ENCODE measurements at places on chromosomes 7 and 10.

- no peak for DNase-seq
Observed at GRCh38 chr10:19169041-19169440, 120.4 kb downstream of the MALRD1 start.

- DNase-seq: no peak
Observed at GRCh38 chr10:29948881-29949355, 110.5 kb downstream of the JCAD start.

DNA sequence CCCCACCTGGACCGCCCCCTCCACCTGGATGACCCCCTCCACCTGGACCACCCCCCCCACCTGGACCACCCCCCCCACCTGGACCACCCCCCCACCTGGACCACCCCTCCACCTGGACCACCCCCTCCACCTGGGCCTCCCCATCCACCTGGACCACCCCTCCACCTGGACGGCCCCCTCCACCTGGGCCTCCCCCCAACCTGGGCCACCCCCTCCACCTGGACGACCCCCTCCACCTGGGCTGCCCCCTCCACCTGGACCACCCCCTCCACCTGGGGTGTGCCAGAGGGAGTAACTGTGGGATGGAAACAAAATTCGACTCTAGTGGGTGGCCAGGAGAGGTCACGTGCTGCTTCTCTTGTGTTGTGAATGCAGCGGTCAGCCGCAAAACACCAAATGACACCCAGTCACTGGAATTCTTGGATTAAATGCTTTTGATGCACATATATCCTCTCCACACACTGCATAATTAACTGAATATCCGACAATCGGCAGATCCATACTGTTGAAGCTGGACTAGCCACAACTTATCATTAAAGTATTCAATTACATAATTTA is 316.7 kb downstream of the PTPRN2 start:
- DNase-seq: no peak

DNA sequence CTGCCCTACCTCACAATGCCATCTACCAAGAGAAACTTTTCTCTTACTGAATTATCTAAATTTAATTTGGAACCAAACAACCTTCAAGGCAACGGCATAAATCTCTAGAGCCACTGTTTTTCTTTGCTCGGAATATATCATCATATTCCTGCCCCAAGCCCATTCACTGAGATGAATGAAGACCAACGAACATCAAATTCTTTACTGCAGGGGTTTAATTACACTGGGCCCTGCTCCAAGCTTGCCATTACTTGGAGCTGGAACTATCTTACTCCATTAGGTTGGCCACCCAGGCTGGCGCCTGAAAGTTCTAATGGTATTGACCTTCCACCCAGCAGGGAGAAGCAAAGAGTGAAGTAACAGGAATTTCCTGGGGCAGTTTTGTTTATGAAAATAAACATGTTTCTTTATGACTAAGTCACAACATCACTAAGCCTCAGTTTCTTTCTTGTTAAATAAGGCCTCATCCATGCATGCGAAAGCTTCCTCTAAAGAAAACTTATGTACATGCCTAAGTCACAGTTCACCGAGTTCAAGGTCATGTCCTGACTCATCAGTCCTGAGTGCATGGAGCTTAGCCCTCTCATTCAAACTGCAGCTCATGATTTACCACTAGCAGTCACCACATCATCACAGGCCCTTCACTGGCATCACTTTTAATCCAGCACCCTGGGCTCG is 42.1 kb upstream of the ANAPC16 start:
- DNase-seq: peak; percentile 46

DNA sequence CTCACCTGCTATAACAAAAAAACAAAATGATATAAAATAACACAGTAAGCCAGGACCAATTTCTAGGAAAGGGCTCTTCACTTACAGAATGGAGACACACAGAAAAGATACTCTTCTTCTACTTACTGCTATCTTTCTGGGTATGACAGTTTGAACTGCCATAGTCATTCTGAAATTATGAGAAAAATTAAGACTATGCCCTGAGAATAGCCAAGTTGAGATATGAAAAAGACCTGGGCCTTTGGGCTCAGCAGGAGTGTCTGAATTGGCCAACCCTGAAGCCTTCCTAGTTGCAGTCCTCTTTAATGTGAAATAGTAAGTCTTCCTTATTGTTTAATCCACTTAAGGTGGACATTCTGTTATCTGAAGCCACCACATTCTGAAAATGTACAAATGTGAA is 519.5 kb downstream of the GRID1 start:
- no peak for DNase-seq

DNA sequence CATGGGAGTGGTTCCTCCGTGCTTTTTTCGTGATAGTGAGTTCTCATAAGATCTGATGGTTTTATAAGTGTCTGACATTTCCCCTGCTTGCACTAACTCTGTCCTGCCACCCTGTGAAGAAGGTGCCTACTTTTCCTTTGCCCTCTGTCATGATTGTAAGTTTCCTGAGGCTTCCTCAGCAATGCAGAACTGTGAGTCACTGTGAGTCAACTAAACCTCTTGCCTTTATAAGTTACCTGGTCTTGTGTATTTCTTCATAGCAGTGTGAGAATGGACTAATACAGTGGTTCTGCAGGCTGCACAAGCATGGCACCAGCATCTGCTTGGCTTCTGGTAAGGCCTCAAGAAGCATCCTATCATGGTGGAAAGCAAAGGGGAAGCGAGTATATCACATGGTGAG is 1144.6 kb downstream of the SORCS3 start:
- DNase-seq: no peak

DNA sequence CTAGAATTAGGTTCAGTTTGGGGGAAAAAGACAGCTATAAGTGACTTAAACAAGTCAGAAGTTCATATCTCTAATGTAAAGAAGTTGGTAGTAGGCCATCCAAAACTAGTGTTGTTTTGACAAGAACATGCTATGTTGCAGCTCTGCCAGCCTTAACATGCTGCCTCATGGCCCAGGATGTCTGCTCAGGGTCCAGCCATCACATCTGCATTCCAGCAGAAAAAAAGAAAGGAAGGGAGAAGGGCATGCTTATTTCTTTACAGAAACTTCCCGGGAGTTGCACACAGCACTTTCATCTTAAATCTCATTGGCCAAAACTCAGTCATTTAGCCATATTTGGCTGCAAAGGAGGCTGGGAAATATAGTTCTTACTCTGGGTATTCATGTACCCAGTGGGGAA is 400.4 kb upstream of the PODXL start:
- DNase-seq: no peak

GRCh38 chr7:127438836-127439235 is 46.3 kb upstream of the ZNF800 start:
- DNase-seq: no peak

DNA sequence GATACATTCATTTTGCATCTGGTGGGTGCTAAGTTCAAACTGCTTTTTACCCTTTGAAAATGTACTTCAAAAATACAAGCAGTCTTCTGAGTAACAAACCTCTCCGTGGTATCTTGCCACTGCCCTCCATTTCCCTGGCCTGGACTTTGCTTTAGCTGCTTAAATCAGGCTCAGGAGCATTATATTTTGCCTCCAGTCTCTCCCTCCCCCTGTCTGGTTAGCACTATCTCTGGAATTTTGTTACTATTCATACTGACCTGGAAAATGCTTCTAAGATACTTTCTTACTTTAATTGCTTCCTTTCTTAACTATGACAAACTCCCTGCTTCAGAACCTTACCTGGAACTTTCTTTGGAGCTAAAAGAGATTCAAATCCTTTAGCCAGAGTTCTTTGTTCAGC is 369.8 kb downstream of the GFRA1 start:
- no peak for DNase-seq

DNA sequence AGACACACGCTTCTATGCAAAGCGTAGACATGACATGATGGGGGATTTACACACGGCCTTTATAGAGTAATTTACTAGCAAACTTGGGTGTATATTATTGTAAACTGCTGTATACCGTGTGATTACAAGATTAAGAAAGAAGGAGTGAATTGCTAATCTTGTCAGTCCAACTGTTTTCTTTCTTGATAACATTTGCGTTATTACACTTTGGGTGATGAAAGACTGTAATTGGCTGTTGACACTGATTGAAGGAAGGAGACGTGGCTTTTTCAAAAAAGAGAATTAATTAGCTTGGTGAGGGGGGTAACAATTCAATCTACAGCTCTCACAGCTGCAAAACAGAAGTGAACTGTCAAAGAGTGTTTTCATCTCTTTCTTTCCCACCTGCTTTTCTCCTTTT is 32.7 kb downstream of the SLC35B4 start:
- no peak for DNase-seq

DNA sequence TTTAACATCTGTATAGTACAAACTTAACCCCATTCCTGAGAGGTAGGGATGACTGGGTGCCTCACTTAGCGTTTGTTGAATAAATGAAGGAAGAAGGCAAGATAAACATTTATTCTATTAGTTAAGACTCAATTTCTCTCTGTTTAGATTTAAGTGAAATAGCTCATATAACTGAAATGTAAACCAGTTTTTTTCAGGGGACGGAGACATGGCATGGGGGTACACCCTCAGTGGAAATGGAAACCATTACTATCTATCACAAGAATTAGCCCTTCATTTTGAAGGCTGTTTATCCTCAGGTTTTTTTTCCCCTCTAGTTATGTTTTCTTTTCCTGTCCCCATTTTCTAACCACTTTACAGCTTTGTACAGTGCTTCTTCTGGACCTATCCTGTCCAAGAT is 35.6 kb upstream of the PDLIM1 start:
- DNase-seq: no peak

DNA sequence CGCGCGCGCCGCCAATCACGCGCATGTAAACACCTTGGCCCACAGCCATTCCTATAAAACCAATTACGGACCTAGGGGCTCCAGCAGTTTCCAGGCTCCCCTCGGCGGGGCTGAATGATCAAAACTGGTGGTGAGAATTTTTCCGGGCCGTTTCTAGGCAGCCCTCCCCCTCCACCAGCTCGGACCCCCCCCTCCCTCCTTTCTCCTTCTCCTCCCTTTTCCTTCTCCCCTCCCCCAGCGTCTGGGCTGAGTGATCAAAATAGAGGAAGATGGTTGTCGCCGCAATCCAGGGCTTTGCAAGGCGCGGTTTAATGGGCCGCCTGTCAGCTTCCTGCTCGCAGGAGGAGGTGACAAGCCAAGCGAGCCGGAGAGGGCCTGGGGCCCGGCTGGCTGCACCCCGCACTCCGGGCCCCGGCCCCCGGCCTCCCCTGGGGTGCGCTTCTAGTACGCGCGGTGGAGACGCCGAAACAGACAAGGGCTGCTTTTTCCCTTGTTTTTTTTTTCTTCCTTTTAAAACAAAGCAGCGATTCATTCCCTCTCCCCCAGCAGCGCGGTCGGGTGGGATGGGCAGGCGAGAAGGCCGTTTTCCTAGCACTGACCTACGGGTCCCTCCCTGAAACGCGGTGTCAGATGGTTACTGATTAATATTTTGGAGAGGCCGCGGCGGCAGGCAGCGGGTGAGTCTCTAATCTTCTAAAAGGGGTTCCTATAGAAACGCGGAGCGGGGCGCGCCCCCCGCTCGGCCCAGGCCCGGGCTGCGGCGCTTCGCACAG is 528 bp upstream of the TNRC18 start:
- peak; percentile 93 for DNase-seq

GRCh38 chr7:68148440-68148839 is 1151.8 kb downstream of the TYW1 start:
- no peak for DNase-seq

- DNase-seq: no peak
Observed at GRCh38 chr7:18607025-18607424, 111.5 kb downstream of the HDAC9 start.

DNA sequence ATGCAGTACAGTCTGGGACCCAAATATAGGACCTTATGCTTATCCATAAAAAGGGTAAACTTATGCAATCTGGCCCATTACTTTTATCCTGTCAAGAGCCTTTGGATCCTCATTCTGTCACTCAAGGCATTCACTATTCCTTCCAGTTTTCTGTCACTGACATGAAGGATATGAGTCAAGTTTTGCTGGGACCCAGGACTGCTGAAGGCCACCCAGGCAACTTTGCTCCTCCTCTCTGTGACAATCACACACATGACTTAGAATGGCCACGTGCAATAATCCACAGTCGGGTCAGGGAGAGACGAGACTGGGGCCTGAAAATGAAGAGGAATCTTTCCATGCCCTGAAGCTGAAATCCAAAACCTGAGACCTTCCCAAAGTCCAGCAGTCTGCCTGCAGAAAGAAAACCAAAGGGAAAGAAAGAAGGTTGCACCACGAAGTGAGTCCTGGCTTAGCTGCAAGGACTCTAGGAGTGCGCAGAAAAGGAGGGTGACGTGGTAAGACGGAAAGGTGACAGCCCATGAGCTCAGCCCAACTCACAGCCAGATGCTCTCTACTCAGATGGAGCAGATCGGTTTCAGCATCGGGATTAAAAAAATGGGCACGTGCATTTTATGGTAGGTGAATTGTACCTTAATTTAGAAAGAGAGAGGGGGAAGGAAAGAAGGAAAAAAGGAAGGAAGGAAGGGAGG is 67.2 kb downstream of the VOPP1 start:
- DNase-seq: no peak

DNA sequence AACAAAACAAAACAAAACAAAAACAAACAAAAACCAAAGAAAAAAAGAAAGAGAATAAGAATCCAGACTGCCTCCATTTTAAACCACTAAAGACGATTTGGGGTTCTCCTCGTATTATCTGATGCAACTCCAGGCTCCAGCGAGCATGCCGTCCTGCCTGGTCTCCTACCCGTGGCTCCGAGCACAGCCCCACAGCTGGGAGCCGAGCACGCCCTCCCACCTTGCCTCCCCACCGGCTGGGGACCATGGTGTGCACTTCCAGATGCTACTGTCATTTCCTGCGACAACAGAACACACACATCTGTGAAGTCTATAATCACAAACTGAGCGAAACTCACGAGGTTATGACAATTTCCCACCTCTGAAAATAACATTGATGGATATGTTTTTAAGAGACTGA is 113.1 kb downstream of the ADARB2 start:
- no peak for DNase-seq

GRCh38 chr10:133442967-133443924 is 10.5 kb upstream of the SCART1 start:
- no peak for DNase-seq

- no peak for DNase-seq
Observed at GRCh38 chr10:60827791-60828488, 49.7 kb downstream of the CDK1 start.

GRCh38 chr7:98329100-98329790 is 47.8 kb downstream of the BRI3 start:
- DNase-seq: no peak

GRCh38 chr10:75400771-75401568 is 594 bp downstream of the ZNF503 start:
- DNase-seq: no peak

GRCh38 chr7:127962589-127963361 is 68.5 kb downstream of the LRRC4 start:
- no peak for DNase-seq

GRCh38 chr10:34001087-34001580 is 666.7 kb upstream of the NRP1 start:
- no peak for DNase-seq

- DNase-seq: no peak
Observed at GRCh38 chr7:39882148-39882784, 67.8 kb upstream of the CDK13 start.

GRCh38 chr7:82714883-82715282 is 271.3 kb upstream of the CACNA2D1 start:
- DNase-seq: no peak
